ENCODE measurements at places on chromosomes 1 and 21.

- no peak for DNase-seq
Observed at GRCh38 chr1:198328458-198329032, 171.7 kb downstream of the NEK7 start.

GRCh38 chr1:7915826-7916500, 24.7 kb downstream of the TNFRSF9 start:
- DNase-seq, result no peak

DNA sequence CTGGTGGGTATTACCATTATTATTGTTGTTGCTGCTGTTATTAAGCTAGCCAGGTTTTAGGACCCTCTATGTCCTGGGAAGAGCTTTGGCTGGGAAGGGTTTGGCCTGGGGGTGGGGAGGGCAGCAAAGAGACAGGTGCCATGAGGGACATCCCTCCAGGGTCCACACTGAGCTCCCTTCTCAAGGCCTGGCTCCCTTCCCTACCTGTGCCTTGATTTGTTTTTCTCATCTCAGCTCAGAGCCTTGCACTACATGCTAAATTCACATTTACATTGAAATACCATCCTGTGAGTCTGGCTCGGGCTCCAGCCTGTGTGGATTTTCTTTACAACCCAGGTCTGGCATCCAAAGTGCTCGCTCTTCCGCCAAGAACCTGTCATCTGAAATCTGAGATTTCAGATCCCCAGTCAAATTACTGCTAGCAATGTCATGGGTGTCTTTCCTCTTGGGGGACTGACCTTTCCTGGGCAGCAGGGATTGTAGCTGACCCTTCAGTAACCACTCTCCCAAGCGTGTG, 536.3 kb downstream of the PTPRU start:
- no peak for DNase-seq

DNA sequence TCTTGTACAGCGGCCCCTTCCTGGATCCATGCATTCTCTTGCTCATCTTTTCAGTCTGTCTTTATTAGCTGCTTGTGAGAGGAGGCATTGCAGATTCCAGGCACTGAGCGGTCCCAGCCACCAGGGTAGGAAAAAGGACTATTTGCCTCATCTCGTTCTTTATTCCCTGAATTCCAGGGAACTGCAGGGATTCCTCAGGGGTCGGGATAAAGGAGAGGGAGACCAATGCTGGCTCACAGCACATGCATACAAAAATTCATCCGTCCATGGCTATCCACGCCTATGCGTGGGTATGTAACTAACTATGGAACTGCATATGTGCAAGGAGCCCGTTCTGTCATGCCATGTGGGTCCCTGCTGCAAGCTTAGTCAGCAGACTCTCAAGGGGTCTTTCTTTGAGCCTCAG, 879 bp upstream of the PLPPR5 start:
- DNase-seq, result no peak

GRCh38 chr1:45843474-45843905, 40.1 kb downstream of the MAST2 start:
- no peak for DNase-seq

- DNase-seq, result no peak
Observed at GRCh38 chr1:81799939-81800694, 617 bp upstream of the ADGRL2 start.

- no peak for DNase-seq
Observed at GRCh38 chr1:33560680-33561079, 88.2 kb downstream of the ZSCAN20 start.

DNA sequence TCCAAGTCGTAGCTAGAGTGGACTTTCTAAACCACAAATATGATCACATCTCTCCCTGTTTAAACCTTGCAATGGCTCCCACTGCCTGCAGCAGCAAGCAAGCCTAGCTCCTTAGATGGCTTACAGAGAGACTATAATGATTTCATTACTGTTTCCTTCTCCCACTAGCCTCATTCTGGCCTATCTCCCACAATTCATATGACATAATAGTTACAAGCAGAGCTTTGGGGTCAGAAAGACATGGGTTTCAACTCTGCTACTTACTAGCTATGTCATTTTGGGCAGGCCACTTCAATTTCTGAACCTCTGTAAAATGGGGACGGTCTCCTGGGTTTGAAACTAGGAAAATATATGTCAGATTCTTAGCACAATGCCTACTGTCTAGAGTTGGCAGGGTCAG, 143.3 kb downstream of the TRABD2B start:
- DNase-seq, result no peak

- DNase-seq, result no peak
Observed at GRCh38 chr1:22236166-22236565, 93.3 kb upstream of the WNT4 start.

- DNase-seq, result no peak
Observed at GRCh38 chr1:230831771-230832170, 36.5 kb downstream of the C1orf198 start.

GRCh38 chr1:25672763-25673409, 56.3 kb downstream of the MAN1C1 start:
- DNase-seq, result no peak

GRCh38 chr1:175887981-175888428, 144.6 kb upstream of the TNR start:
- peak; percentile 13 for DNase-seq

GRCh38 chr1:40096646-40096976, 441 bp downstream of the PPT1 start:
- no peak for DNase-seq

DNA sequence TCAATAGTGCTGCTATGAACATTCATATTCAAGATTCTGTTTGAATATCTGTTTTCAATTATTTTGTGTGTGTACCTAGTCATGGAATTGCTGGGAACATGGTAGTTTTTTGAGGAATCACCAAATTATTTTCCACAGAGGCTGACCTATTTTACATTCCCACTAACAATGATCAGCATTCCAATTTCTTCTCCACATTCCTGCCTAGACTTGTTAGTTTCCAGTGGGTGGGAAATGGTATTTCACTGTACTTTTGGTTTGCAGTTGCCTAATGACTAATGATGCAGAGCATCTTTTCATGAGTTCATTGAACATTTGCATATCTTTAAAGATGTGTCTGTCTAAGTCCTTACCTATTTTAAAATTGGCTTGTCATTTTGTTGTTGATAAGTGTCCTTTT, 1182.6 kb upstream of the B3GALT2 start:
- DNase-seq, result no peak

DNA sequence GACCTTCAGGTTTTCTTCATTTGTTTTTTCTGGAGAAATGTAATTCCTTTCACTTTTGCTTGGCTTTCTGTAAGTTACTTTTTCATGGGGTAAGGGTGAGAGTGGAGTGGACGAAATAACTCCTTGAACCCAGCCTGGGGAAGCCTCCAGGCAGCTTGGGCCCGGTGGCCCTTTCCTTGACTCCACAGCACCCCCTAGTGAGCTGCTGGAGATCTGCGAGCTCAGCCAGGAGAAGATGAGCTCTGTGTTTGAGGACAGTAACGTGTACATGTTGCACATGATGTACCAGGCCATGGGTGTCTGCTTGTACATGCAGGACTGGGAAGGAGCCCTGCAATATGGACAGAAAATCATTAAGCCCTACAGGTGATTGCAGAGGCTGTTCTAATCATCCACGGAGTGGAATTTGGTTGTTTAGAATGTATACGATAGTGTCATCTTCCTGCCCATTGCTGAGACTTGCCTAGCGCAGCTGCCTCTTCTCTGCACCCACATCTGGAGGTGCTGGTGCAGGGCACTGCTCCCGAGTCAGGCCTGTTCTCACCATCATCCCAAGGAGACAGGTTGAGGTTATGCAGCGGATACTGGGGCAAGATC, 51.0 kb downstream of the SMYD2 start:
- DNase-seq, result peak; percentile 59

DNA sequence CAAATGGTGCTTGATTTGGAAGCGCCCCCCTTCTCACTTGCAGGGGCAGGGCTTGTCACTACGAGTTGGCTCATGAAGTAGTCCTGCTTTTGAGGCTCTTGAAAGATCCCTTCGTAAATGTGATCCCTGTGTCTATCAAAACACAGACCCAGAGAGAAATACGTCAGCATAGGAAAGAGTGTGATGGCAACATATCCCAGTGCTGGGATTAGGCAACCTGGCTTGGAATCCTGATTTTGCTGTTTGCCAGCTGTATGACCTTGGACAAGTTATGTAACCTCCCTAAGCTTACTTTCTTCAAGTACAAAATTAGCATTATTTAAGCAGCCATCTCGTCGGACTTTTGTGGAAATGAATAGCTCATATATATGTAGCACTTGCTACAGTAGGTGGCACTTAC, 228.4 kb downstream of the ATG4C start:
- no peak for DNase-seq

DNA sequence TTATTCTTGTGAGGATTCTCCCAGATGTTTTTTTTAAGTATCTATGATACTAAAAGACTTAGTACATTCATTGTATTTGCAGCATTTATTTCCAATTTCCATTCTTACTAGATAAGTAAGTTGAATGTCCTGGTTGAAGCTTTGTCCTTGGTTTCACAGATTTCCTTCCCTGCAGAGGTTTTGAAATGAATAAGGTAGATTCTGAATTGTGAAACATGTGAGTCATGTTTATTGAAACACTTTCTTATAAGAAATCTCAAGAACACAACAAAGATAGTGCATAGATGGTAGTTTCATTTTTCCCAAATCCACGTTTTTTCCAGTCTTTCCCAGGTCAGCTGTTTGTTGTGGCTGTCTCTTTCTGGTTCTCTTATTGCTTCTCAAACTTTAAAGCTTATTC, 24.8 kb downstream of the GABPA start:
- no peak for DNase-seq

GRCh38 chr1:55168353-55168752, 46.8 kb downstream of the USP24 start:
- DNase-seq, result no peak

GRCh38 chr21:26077521-26077920, 93.0 kb downstream of the APP start:
- no peak for DNase-seq

DNA sequence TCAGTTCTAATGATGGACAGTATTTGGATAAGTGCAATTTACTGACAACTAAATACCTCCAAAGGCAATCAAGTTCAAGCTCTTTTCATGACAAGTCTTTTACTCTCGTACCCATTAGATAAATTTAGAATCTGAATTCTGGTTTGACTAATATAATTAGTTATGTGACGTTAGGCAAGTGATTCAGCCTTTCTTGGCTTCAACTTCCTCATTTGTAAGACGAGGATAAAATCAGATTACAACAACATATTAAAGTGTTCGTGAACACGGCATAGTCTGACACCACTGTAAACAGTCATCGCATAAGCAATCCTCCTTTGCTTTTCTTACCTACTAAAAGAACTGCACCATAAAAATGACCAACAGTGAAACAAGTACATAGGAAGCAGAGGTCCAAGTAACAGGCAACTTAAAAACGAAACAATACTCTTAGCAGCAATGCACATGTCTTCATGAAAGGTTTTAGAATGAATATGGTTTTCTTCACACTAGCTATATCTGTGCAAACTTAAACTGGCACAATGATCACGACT, 25.7 kb downstream of the COA6 start:
- DNase-seq, result no peak

DNA sequence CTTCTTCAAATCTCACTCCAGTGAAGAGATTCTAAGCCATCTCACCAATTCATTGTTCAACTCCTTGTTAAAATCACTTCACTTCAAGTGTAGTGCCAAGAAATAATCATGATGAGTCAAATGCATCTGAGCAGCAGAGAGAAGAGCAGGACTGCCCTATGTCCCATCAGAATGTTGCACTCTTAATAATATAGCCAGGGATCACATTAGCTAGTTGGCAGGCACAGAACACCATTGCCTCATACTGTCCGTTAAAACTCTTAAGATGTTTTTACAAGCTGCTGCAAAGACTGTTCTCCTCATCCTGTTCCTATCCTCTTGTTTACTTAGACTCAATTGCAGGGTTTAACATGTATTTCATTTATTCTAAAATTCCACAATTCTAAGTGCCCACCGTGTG, 432.9 kb downstream of the PLPP3 start:
- no peak for DNase-seq

DNA sequence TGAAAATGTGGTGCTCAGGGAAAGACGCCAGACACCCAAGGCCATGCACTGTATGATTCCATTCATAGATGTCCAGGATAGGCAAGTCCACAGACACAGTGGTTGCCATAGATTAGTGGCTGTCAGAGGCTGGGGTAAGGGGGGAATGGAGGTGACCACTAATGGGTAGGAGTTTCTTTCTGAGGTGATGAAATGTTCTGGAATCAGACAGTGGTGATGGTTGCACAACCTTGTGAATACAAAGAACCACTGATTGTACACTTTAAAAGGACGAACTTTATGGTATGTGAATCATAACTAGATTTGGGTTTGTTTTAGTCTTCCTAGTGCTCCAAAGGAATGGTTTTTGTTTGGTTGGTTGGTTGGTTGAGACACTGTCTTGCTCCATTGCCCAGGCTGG, 51.7 kb downstream of the PRAMEF20 start:
- DNase-seq, result no peak

- DNase-seq, result no peak
Observed at GRCh38 chr1:116709666-116710167, 42.2 kb upstream of the IGSF3 start.

GRCh38 chr1:114208714-114209113, 55.0 kb upstream of the SYT6 start:
- no peak for DNase-seq

DNA sequence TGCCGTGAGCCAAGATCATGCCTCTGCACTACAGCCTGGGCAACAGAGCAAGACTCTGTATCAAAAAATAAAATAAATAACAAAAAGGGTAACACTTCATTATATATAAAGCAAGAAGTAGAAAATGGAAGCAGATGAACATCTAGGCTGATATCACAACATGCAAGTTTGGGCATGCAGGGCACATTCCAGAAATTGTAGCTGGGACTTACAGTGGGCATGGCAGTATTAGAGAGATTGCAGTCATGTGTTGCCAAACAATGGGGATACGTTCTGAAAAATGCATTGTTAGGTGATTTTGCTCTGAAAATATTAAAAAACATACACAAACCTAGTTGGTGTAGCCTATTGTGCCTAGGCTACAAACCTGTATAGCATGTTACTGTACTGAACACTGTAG, 441.0 kb upstream of the PRMT6 start:
- no peak for DNase-seq

DNA sequence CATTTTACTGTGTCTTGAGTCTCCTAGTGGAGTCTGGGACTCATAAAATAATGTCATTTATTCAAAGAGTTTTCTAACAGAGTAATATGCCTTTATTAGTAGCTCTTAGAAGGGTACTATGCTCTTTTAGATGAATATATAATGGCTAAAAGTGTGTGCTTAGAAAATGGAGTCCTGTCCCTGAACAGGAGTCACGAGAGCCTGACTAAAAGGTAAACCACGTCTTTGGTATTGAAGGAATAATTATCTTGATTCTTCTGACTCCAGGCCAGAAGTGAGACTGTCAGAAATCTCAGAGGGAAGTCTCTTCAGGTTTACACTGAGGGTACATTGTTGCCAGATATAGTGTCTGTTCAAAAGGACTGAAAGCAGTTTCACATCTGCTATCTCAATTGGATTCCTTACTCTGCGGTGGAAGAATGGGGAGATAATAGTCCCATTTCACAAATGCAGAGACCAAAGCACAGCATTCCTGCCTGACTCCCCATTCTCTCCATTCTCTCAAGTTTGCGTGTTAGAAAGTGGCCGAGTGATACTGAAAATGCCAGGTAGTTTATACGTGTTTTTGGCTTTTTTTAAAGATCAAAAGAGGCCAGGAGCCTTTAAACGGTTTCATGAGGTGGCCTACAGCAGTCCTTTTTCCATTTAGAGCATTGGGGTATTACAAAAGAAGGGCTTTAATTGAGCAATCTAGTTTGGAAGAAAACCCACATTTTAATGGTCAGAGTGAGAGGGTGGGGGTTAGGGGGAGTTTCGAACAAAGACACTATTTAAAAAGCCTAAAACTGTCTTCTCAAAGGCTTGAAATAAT, 176.6 kb downstream of the VPS13D start:
- DNase-seq, result no peak

GRCh38 chr1:192592517-192592916, 16.9 kb downstream of the RGS1 start:
- DNase-seq, result no peak

- DNase-seq, result no peak
Observed at GRCh38 chr1:41158147-41158875, 83.8 kb downstream of the SCMH1 start.
